NCI-H82 (cell line): ENCODE measurements at places on chromosomes 2 and 18.

DNA sequence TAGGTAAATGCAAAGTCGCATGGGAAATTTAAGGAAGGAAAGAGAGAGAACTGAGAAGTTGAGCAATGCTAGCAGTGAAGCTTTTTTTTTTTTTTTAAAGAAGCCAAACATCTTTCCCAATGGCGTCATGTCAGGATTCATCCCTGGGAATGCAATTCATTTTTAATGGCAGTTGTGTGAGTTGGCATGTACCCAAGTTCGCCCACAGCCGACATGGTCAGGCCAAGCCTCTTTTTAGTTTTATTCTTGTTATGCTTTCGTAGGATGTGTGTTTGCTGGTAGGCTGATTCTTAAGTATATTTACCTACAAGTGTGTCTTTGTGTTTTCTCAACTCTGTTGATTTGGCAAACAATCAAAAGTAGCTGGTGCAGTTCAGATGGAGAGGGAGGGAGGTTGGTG, 127.6 kb upstream of the ITGA6 start:
- no peak for DNase-seq

DNA sequence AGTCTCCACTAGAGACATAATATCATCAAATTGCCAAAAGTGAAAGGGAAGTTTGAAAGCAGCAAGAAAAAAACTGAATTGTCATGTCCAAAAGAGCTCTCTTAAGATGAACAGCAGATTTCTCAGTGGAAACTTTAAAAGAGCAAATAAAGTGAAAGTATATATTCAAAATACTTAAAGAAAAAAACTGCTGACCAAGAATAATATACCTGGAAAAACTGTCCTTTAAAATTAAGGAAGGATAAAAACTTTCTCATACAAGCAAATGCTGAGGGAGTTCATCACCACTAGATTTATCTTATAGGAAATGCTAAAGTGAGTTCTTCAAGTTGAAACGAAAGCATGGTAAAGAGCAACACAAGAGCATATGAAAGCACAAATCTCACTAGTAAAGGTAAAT, 83.3 kb upstream of the SCN1A start:
- no peak for DNase-seq

DNA sequence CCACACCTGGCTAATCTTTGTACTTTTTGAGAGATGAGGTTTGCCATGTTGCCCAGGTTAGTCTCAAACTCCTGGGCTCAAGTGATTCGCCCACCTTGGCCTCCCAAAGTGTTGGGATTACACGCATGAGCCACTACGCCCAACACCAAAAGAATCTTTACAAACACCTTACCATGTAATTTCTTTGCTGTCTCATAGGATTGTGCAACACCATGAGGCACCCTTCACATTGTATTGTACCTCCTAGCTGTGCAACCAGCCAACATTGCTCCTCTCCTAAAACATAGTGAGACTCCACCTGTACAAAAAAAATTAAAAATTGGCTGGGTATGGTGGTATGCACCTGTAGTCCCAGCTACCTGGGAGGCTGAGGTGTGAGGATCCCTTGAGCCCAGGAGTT, 3.1 kb upstream of the MFSD6 start:
- DNase-seq = no peak

DNA sequence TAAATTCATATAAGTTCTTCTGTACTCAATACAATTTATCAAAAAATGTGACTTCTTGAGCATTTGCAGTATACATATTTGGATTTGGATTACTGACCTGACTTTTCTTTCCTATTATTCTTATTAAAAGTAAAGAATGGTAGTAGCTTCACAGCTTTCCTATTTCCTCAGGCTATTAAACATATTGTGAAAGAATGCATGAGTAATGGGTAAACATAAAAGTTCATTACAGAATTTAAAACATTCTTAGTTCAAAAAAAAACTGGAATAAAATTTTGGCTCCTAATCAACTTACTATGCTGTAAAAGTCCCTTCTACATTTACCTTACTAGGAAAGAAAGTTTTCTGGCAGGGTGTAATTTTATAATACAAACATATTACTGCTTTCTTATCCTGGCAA, 27.3 kb upstream of the C2orf66 start:
- no peak for DNase-seq

DNA sequence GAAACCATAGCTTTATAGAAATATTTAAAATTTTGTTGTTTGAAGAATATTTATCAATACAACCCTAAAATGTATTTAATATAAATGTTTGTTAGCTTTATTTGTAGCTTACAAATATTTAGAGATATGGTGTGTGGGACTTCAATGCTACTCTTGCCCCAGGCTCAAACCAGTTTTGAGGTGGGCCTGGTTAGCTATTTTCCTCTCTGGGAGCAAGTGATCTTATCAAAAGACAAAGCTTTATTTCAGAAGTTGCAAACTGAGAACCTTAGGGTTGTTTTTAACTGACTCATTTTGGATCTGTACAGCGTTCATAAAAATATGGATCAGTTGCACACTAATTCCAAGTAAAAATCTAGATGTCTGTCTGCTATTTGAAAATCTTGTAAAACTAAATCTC, 563.6 kb upstream of the CDH2 start:
- DNase-seq = no peak

DNA sequence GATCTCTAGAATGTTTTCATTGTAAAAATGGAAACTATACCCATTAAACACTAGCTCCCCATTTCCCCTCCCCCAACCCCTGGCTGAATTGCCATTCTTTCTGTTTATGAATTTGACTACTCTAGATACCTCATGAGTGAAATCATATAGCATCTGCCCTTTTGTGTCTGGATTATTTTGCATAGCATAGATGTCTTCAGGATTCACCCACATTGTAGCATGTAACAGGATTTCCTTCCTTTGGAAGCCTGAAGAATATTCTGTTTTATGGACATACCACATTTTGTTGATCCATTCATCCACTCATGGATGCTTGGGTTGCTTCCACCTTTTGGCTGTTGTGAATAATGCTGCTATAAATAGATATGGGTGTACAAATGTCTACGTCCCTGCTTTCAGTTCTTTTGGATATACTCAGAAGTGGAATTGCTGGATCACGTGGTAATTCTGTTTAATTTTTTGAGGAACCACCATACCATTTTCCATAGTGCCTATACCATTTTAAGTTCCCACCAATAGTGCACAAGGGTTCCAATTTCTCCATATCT, 7.7 kb upstream of the ASB1 start:
- no peak for DNase-seq

GRCh38 chr18:7821784-7822183, 254.7 kb downstream of the PTPRM start:
- DNase-seq = no peak

DNA sequence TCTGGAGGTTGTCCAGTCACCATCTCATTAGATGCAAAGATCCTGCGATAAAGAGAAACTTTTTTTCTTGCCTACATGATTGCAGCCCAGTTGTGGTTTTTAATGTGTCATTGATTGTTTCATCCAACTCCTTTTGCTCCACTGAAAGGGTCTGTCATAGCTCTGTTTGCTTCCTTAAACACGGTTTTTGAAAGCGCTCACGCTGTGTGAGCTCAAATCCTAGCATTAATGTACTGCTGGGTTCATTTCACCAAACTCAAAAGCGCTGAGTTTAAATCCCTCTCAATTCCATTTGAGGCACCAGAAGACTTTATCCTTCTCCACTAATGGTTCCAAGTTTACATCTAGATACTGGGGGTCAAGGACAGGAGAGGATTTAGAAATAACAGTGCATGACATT, 53.6 kb downstream of the CDK15 start:
- DNase-seq = no peak

- DNase-seq = no peak
These were observed 23.5 kb downstream of the SRSF7 start for GRCh38 chr2:38727661-38728060.

DNA sequence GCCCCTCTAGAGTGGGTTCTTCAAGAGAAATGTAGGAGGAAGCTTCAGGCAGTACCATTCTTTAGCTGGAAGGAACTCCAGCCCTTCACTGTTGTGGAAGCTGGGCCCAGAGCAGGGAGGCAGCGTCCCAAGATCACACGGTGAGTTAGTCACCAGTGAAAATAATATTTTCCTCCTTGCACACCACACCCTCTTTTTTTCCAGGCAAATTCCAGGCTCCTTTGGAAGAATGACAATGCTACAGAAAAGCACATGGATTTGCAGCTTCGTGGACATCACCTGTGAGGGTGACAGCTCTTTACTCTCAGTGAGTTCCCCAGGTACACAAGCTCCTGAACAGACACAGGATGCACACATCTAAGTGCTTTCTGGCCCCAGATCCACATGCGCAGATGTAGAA, 157.1 kb downstream of the COL6A3 start:
- no peak for DNase-seq

GRCh38 chr2:201363857-201364560, 6.9 kb upstream of the FLACC1 start:
- peak; percentile 84 for DNase-seq

DNA sequence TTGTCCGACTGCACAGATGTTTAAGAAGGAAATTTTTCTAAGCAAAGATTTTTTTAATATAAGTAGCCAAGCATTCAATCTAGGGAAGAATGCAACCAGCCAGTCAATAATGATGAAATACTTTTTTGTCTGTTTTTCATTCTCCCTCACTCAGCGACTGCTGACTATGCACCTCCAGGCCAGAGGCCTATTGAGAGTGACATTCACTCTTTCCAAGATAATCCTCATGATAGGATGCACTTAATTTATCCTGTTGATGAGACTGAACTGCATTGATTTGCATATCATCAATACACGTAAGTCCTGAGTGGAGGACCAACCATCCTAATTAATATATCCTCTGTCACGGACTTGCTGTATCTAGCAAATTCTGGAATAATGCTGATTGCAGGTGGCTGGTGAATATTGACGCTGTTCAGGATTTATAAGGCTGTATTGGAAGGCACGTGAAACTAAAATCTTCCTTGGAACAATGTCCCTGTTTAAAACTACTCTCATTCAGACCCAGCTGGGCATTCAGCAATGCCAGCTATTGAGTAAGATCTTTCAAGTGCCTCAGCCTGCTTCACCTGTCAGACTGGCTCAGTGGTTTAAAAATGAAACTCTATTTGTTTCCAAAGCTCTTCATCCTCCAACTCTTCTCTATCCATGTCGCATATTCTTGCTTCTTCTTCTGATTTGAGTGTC, 142.2 kb downstream of the MAP2 start:
- no peak for DNase-seq

DNA sequence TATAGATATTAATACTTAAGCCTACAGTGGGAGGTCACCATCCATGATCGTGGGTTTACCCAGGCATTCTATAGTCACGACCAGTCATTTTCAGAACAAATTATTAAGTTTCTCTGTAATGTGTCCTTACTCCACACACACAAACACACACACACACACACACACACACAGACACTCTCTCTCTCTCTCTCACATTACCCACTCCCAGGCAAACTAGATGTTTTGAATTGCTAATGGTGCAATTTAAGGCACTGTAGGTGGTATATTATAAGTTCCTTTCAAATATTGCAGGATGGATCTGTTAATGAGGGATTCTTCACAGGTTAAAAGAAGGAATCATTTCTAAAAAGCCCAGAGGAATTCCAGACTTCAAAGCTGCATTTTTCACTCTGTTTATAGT, 657.8 kb downstream of the MBD2 start:
- DNase-seq = no peak

GRCh38 chr18:79961527-79962291, 2.7 kb upstream of the HSBP1L1 start:
- no peak for DNase-seq

DNA sequence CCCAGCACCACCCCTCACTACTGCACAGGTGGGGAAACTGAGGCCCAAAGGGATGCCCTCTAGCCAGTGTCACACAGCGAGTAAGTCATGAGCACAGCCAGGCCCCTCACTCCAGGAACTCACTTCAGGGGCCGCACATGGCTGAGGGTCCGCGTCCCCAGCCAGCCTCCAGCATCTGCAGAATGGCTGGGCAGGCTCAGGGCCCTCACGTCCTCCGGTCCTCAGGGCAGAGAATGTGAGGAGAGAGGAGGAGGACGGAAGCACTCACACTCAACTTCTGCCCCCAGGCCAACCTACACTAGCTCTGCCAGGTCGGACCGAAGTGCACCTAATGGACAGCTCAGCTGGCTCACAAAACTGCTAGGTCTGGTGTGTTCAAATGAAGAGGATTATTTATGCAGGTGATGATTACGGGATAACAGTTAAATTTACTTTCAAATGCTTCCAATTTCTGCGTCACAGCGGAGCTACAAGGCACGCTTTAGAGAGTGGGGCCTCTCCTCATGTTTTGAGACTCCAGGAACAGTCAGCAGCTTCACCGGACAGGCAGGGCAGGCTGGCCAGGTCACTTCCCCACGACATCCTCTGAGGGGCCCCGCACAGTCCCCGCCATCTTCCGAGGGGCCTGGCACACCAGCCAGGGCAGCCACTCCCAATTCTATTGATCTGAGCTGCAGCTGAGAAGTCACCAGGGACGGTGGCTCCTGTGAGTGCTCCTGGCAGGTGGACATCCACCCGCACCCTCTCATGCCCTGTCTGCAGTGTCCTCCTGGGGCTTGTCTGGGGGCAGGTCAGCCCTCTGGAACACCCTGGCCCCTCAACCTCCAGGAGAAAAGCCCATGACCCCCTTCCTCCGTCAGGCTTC, 26.5 kb downstream of the KIF1A start:
- no peak for DNase-seq

- no peak for DNase-seq
These were observed 30.6 kb downstream of the GNAL start for GRCh38 chr18:11719621-11720020.
